ENCODE measurements at places on chromosomes 12 and 14. TPM values are rescaled to one million over a fixed set of nuclear protein-coding genes. Genes with fewer than 3 reads are reported as not detected.
A peak's percentile ranks its signal among the peaks of the same experiment; 100 is the strongest.

Gene SDR9C7
- not detected for total RNA-seq

GRCh38 chr14:61385002-61385685, 63.8 kb downstream of the PRKCH start:
- DNase-seq = no peak

GRCh38 chr14:68660495-68660894, 132.4 kb downstream of the ZFP36L1 start:
- DNase-seq = no peak

DNA sequence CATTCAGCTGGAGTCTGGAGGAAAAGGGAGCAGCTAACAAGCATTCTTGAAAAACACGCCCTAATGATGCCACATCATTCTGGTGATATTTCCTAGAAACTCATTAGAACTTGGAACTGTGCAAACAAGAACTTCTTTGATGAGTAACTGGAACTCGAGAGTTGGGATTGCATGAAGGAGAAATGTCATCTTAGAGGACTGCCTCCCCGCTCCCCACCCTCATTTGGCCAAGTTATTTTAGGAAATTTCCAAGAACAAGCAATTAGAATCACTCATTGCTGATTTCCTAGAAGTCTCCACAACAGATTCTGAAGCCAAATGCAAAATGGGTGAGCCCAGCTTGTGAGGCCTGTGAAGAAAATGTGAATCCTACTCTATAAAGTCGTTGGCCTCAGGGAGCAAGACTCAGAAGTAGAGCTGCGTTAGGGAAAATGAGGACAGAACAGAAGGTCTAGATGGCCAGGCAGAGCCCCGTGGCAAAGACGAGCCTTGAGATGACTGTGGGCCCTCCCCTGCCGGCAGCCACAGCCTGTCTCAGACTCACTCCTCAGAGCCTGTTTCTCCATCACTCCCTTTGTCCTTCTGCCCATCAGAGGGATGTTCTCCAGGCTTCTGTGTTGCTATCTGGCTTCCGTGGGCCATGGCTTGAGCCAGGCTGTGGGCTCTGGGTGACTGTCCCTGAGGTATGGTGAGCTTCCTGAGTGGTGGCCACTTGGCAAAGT, 38.4 kb downstream of the RTL1 start:
- no peak for DNase-seq

- DNase-seq = peak; percentile 52
These were observed 126.4 kb upstream of the TMEM132C start for GRCh38 chr12:128140551-128140950.

- no peak for DNase-seq
These were observed 12.2 kb downstream of the TNFRSF1A start for GRCh38 chr12:6329703-6330064.

- DNase-seq = peak; percentile 24
These were observed 1.5 kb downstream of the CAPRIN2 start for GRCh38 chr12:30753233-30753632.

DNA sequence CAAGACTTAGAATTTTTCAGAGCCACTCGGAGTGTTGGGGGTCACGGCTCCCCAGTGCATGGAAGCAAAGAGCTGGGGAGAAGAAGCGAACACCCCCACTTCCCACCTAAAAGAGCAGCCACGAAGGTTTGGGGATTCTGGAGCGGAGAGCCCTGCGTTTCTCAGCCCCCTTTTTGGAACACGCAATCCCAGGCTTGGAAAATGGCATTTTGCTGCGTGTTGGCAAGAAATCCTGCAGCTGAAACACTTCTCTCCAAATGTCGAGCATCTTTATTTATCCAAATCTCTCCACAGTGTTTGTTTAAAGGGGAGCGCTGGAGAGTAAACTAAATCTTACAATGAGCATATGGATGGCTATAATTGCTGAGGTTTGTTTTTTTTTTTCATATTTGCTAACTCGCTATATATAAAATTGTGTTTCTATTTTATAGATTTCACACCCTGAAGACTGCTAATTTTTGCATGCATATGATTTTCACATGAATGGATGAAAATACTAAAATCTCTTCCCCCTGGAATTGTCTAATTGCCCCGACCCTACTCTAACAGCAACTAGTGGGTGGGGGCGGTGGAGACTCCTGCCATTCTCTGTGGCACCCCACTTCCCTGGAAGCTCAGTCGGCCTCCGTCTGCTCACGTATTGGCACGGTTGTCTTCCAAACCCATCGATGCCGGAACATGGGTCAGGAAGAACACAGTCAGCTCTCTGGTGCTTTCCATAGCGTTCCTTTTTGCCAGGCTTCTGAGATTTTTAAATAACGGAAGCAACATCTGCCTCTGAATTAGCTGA, 120.5 kb downstream of the GCH1 start:
- no peak for DNase-seq

Gene TEX22
- 0.32 TPM for total RNA-seq

- peak; percentile 53 for DNase-seq
These were observed 7.2 kb downstream of the DTD2 start for GRCh38 chr14:31449971-31450610.

- no peak for DNase-seq
These were observed at the start of gene PLEKHG7 for GRCh38 chr12:92702754-92703679. Gene PLEKHG7 (plus strand): TSS chr12:92702989. CDS start chr12:92706632, 3,643 bp downstream.

Gene PMEL
- total RNA-seq = 1.3 TPM

DNA sequence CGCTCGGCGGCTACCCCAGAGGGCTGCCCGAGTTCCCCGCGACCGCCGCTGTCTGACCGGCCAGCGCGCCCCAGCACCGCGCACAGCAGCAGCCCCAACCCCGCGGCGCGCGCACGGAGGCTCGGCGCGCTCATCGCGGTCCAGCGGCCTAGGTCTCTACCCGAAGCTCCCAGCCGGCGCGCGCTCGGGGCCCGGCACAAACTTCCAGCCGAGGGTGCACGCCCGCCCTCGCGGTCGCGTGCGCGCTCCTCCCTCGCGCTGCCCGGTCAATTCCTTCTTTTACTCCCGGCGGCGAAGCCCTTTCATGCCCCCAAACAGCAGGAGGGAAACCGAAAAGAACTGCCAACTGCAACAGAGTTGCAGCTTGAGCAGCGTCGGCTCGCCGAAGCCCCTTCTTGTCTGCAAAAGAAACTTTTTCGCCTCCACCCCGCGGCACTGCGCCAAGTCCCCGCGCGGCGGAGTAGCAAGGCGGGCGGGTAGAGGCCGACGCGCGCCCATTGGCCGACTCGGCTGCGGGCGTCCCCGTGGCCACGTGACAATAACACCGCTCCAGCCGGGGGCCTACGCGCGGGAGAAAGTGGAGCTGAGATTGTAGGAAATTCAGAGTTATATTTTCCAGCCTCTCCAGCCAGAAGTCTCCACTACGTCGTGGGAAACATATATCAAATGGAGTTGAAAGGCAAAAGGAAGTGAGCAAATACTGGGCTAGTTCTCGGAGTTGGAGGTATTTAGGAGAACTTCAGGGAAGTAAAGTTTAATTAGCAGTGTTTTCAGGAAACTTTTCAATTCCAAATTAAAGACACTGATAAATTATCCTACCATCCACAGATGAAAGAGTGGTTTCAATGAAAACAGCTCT, at the start of gene LRIG3:
Gene LRIG3 (minus strand): TSS at position 403 of the 859 bp plus-strand sequence. CDS start 269 bp downstream, at position 134.
- DNase-seq = peak; percentile 91

DNA sequence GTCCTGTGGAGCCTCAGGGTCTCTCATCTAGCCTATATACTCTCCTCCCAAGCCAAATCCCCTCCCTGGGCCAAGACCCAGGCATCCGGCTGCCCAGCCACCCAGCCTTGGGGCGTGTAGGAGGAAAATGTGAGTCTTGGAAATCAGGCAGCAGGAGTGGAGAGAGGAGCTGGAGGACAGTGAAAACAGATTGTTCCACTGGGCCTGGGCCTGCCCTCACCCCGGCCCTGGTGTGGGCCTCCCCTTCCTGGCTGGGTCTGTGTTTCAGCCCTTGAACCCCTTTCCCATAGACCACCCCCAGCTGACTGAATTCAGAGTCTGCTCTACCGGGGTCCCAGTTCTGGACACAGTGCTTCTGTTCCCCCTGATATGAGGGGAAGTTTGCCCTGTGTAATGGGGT, 6.7 kb downstream of the ITGA5 start:
- no peak for DNase-seq

DNA sequence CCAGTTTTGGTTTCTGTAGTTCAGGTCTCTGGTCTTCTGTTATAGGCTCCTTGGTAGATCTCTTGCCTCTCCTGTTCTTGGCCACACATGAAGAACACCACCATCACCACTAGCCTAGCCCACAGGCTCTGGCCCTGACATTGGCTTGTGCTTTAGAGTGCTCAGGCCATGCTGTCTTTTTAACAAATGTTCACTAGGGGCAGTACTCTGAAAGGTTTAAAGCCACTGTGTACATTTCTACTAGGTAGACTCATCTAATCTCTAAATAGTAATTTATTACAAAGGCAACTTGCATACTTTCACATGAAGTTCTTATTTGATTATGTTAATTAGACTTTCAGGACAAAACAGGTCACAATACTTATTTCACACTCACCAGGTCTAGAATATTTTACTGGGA, 38.3 kb downstream of the PDE6H start:
- DNase-seq = no peak

Gene ZNF839
- total RNA-seq = 9.5 TPM

Gene MARCHF9
- total RNA-seq = 2.6 TPM

DNA sequence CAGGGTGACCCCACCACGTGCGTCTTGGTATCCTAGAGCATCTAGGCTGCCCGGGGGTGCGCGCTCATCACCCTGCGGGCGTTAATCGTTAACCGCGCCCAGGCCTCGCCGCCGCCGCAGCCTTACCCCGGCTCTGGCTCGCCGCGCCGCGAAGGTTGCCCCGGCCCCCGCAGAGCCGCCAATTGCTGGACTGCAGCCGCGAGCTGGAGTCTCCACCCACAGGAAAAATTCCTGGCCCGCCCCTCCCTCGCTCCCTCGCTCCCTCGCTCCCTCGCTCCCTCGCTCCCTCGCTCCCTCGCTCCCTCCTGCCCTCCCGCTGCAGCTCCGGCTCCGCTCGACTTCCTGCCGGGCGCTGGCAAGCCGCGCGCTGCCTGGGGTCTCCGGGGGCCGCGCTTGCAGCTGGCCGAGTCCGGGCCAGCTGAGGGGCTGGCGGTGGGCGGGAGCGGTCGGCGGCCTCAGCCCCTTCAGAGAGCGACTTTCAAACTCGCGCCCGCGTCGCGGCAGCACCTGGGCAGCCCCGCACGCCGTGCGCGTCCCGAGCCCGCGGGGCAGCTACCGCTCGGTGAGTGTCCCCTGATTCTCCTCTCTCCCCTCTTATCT, at the start of gene PLEKHG3:
Gene PLEKHG3 (plus strand): TSS at position 282 of the 600 bp plus-strand sequence. CDS start 23,208 bp downstream, outside the sequence.
- peak; percentile 85 for DNase-seq

DNA sequence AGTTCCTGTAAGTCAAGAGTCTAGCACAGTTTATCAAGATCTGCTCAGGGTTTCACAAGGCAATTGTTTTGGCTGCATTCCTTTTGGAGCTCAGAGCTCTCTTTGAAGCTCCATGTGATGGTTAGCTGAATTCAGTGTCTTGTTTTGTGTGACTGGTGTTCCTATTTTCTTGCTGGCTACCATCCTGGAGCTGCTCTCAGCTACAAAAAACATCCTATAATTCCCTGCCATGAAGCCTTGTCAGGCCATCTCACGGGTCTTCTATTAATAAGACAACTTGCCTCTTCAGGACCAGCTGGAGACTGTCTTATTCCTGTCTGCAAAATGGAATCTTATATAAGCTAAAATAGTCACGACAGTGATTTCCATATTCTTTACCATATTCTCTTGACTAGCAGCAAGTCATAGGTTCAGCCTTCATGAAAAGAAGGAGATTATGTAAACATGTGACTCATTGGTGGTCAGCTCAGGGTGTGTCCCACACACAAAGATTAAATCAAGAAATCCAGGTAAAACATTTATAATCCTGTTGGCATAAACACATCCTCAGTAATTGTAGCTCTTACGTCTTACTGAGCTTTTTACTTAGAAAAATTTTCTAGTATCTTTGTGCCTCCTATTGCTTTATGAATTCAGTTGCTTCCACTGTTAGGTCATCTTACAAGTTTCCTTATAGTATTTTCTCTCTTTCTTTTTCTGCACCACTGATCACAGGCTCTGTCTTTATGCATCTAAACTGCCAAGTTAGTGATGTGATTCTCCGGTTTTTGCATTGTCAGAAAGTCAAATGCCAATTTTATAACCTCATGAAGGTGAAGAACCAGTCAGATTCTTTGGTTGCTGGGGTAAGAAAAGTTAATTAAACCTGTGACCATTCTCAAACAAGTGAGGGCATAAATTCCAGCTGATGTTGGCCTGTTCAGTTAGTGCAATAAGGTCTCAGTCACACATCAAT, 378.5 kb upstream of the MGAT4C start:
- DNase-seq = no peak

Gene KRT72
- not detected for total RNA-seq

- DNase-seq = no peak
These were observed 81.6 kb downstream of the PRMT8 start for GRCh38 chr12:3572560-3572959.

DNA sequence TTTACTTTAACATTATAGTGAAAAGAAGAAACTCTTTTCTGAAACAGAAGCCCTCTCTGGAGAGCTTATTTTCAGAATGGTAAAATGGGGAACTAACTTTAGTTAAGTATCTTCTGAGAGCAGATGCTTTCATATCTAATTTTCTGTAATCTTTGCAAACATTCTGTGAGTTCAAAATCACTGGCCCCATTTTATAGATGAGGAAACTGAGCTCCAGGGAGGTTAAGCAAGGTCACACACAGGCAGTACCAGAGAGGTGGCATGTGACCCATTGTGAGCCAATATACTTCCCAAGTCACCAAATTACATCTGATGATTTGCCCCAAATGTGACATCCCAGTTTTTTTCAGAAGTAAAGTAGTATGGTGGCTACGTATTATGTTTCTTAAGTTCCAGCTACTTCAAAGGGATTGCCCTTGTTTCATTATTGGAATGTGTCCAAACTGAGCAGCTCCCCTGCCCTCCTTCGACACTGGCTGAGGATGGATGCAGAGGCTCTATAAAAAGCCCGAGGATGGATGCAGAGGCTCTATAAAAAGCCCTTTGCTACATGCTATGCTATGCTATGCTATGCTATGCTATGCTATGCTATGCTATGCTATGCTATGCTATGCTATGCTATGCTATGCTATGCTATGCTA, 36.2 kb upstream of the NUDT4 start:
- DNase-seq = no peak

- DNase-seq = no peak
These were observed 58.0 kb upstream of the AVPR1A start for GRCh38 chr12:63208956-63209355.

Gene SSPN
- 11.6 TPM for total RNA-seq

DNA sequence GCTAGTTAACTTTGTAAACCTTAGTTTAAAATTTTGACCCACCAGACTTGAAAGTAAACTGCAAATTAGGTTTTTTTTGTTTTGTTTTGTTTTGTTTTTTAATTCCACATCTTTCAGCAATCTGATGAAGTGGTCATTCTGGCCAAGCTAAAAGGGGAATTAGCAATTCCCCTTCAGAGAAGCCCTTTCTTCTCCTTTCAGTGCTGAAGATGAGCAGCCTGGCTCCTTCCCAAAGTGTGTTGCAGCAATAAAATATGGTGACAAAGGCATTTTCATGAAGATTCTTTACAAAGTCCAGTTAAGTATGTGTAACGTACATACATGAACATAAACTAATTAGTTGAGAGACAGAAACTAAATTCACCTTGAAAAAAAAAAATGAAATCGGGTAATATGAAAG, 380.1 kb downstream of the NOVA1 start:
- DNase-seq = no peak

GRCh38 chr12:47110011-47110541, 30.3 kb upstream of the AMIGO2 start:
- DNase-seq = no peak

Gene GPR135
- total RNA-seq = 6.5 TPM

Data from fibroblast of villous mesenchyme (primary cell).